ENCODE measurements at places on chromosomes 4 and X. TPM values are rescaled to one million over a fixed set of nuclear protein-coding genes. Genes with fewer than 3 reads are reported as not detected.

CD99L2 gene
- 34.2 TPM for total RNA-seq

DGAT2L6 gene
- total RNA-seq, result not detected

GYG2 gene
- total RNA-seq, result 2.0 TPM

GPAT3 gene
- total RNA-seq, result 5.6 TPM

TCEAL5 gene
- total RNA-seq, result not detected

DCAF4L1 gene
- not detected for total RNA-seq

GC gene
- total RNA-seq, result not detected

HPGDS gene
- total RNA-seq, result not detected

SULT1E1 gene
- total RNA-seq, result 6.3 TPM

PKD2 gene
- 47.9 TPM for total RNA-seq

All from mesangial cell (primary cell).